Hematopoietic multipotent progenitor cell (in vitro differentiated cells): ENCODE measurements at places on chromosomes 11 and 22. TPM values are rescaled to one million over a fixed set of nuclear protein-coding genes. Genes with fewer than 3 reads are reported as not detected.
A peak's percentile ranks its signal among the peaks of the same experiment; 100 is the strongest.

DNA sequence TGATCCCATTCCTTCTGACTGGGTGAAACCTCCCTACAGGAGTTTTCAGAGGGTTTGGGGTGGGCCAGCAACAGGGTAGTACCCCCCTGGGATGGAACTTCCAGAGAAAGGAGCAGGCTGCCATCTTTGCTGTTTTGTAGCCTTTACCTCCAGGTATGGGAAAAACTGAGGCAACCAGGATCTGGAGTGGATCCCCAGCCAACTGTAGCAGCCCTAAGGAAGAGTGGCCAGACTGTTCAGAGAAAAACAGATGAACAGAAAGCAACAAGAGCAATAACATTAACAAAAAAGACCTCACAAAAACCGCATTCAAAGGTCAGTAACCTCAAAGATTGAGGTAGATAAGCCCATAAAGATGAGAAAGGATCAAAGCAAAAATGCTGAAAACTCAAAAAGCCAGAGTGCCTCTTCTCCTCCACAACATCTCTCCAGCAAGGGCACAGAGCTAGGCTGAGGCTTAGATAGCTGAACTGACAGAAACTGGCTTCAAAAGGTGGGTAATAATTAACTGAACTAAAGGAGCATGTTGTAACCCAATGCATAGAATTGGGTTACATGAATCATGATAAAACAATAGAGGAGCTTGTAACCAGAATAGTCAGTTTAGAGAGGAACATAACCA is 1288.6 kb upstream of the CNTN5 start:
- DNase-seq: no peak

DNA sequence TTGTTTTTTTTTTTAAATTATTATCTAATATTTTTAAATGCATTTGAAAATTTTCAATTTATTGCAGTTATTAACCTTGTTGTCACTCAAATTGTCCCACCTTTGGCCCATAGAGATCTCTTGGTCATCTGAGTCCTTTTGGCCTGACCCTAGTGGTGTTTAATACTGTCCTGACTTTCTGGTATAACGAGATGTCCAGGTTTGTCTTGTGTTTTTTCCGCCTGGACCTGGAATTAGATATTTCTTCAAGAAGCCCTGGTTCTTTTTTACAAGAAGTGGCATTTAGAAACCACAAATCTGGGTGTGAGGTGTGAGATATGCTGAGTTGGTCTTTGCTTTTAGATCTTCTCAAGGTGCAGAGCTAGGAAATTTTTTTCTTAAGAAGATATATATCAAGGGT is 38.1 kb downstream of the LRRC32 start:
- no peak for DNase-seq

DNA sequence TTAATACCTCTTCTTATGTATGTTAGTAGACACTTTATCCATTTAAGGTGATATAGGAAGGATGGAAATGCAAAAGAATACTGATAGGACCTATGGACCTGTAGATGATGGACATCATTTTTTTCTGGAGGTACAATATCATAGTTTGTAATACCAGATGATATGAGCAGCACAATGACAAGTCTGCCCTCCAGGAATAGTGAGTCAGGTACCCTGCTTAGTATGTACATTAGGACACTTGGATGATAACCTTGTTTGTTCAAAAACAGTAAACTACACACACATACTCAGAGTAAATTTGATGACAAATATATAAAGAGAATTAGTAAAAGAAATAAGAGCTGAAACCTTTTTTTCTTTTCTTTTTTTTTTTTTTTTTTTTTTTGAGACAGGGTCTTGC is 58.7 kb upstream of the B3GNT6 start:
- DNase-seq: no peak

DNA sequence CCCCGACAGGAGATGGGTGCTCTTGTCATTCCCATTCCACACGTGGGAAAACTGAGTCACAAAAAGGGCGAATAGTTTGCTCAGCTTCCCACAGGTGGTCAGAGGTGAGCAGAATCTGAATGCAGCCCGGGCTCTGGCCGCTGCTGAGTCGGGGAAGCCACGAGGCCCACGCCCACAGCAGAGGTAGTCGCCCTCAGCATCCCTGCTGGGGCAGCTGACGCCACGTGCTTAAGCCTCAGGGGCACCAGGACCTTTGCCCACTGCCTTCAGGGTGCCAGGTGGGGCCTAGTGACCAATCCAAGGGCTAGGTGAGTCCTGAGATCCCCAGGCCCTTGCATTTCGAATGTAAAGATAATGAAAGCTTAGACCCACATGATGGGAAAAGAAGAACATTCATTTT is 24.2 kb upstream of the ARFGAP3 start:
- DNase-seq: no peak

- peak; percentile 71 for DNase-seq
Measured at GRCh38 chr11:123235117-123235655, 40.1 kb upstream of the CLMP start.

GRCh38 chr11:110522471-110522870 is 92.7 kb downstream of the FDX1 start:
- no peak for DNase-seq

DNA sequence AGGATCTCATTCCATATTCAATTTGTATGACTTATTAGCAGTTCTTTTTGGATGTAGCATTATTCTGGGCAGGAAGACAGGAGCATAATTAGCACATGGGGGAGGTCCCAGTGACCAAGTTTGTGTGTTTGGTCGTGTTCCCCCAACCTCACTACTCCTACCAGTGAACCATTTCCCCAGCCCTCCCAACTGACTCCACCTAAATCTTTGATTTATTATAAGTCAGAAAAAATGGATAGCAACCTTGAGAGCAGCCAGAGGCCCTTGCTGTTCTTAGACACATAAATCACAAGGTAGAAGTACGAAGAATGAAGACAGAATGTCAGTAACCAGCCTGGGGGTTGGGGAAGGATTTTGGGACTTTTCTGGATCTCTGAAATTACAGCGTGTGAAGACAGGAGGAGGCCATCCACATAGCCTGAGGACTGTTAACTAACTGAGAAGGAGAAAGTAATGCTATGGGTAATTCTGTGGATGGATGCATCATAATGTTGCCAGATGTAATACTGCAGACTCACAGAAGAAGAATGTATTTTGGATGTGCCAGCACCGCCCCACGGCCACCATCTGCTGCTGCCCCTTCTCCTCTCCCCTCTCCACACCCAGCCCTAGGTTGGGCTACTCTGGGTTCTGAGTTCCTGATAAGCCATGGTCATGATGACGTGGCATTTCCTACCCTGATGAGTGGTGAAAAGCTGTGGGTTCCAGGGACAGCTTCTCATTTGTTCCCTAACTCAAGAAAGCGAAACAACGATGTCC is 124.3 kb upstream of the TTC12 start:
- DNase-seq: peak; percentile 6

GRCh38 chr11:101046947-101047346 is 82.7 kb downstream of the PGR start:
- no peak for DNase-seq

GRCh38 chr11:64245797-64246620 is 734 bp downstream of the PPP1R14B start:
- DNase-seq: peak; percentile 85

DNA sequence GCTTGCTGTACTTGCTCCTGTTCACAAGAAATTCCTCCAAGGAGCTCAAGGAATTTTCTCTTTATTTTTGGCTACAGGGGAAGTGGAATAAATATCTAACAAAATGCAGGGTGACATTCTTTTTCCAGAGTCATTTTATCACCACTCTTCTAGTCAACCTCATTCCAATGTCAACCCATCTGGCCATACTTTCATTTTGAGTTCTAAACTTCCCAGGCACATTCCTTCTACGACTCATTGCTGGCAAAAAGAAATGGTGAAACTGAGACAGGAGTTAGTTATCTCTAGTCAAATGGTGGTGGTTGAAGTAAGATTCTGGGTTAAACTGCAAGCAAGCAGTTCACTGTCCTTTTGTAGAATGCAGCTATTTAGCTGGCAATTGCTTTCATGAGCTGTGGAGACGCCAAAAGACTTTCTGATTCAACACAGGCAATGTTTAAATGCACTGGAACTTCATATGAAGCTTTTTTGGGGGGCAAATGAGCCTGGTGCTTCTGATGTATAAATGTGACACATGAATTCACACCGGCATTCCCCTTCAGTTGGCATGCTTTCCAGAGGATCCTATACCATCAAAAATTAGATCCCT is 304.6 kb downstream of the CADM1 start:
- DNase-seq: no peak

DNA sequence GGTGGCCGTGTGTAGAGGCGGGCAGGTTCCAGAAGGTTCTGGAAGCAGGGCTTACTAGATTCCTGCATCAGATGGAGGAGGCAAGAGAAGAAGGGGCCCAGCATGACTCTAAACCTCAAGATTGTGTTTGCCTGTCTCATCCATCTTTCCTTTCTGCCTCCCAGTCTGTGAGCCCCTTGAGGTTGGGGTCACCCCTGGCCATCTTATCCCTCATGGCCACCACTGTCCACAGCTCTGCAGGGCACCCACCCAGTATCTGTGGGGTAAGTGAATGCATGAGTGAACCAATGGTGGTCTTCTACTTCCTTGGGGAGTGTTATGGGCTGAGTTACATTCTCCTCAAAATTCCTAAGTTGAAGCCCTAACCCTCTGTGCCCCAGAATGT is 79.3 kb downstream of the MYEOV start:
- no peak for DNase-seq

DNA sequence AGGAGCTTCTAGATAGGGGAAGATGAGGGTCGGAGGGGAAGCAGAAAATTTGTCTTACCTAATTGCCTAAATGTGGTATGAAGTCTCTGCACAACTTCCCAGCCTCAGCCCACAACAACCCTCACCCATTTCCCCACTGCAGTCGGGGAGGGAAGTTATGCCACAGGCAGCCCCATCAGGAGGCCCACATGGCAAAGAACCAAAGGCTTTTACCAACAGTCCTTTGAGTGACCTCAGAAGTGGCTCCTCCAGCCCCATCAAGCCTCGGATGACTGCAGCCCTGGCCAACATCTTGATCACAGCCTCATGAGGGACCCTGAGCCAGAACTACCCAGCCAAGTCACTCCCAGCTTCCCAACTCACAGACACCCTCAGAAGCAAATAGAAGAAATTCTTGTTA is 54.8 kb downstream of the CHST1 start:
- no peak for DNase-seq

DNA sequence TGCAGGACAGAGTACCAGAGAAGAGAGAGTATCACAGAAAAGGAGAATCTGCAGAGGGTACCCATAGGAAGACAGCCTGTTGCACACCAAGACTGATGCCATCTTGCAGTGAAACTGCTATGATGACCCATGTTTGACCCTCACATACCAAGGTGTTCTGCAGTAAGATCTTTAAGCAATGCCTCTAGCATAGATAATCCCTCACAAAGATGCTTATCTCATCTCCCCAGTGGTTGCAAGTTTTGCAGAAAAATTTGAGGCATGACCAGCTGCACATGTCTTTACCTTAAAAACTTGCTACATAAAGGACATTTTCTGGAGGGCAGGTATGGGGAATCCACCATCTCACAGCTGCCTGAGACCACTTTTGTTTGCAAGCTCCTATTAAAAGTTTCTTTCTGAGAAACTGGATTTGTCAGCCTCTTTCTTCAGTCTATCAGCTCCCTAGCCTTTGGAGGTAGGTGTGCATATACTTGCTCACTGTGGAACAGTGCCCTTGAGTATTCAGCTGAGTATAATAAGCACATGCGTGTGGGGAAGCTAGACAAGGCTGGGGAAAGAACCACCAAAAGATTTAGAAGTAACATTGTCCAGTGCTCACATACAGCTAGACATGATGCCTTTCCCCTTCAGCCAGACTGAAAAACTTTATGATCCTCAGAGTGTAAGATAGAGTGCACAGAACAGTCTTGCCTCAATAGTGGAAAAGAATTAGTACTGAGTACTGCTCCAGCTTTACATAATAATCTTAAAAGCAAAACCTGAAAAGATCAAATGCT is 100.3 kb upstream of the TEAD1 start:
- DNase-seq: no peak

GRCh38 chr11:61999141-61999975 is 31.9 kb upstream of the FTH1 start:
- DNase-seq: no peak

DNA sequence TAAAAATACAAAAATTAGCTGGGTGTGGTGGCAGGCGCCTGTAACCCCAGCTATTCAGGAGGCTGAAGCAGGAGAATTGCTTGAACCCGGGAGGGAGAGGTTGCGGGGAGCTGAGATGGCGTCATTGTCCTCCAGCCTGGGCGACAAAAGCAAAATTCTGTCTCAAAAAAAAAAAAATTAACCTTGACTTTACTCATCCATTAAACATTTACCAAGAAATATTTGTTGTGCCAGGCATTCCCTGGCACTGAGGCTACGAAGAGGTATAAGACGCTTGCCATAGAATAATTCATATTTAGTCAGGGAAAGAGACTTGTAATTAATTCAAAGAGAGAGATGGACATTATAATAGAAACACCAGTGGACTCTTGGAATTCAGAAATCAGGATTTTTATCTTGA is 13.2 kb upstream of the PAFAH1B2 start:
- no peak for DNase-seq

GRCh38 chr11:128745311-128746136 is 51.7 kb downstream of the FLI1 start:
- no peak for DNase-seq

- no peak for DNase-seq
Measured at GRCh38 chr11:110812086-110812733, 100.0 kb upstream of the ARHGAP20 start.

DNA sequence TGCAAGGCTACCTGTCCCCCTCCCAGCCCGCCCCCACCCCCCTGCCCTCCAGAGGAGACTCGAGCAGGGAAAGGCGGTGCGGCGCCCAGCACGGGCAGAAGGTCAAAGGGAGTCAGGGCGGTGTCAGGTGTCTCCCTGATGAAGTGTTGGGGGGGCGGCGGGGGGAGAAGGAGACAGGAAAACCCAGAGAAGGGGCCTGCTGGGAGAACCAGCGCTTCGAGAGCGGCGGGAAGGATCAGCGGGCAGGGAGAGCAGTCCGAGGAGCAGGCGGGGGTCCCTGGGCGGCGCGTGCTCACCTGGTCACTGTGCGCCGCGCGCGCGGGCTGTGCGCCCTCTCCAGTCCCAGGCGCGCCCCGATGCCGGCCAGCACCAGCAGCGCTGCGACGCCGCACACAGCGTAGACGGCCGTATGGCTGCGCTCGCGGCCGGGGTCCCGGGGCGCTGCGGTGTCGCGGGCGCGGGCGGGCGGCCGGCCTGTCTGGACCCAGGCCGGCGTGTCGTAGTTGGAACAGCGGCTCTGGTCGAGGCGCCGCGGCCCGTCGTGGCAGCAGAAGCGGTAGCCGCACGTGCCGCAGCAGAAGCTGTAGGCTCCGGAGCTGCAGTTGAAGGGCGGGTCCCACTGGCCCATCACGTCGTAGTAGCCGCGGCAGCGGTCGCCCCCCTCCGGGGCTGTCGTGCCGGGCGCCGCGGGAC is 886 bp downstream of the SHISA8 start:
- DNase-seq: no peak

Gene CHADL
- total RNA-seq: 1.9 TPM

Gene SLC22A9
- total RNA-seq: not detected

Gene OR6A2
- 2.4 TPM for total RNA-seq

Gene OR2D2
- total RNA-seq: 2.4 TPM
